NCI-H1417 treated with DMSO at 0.1 percent for 48 hours (cell line): ENCODE measurements at places on chromosomes 2 and 18.
A peak's percentile ranks its signal among the peaks of the same experiment; 100 is the strongest.

DNA sequence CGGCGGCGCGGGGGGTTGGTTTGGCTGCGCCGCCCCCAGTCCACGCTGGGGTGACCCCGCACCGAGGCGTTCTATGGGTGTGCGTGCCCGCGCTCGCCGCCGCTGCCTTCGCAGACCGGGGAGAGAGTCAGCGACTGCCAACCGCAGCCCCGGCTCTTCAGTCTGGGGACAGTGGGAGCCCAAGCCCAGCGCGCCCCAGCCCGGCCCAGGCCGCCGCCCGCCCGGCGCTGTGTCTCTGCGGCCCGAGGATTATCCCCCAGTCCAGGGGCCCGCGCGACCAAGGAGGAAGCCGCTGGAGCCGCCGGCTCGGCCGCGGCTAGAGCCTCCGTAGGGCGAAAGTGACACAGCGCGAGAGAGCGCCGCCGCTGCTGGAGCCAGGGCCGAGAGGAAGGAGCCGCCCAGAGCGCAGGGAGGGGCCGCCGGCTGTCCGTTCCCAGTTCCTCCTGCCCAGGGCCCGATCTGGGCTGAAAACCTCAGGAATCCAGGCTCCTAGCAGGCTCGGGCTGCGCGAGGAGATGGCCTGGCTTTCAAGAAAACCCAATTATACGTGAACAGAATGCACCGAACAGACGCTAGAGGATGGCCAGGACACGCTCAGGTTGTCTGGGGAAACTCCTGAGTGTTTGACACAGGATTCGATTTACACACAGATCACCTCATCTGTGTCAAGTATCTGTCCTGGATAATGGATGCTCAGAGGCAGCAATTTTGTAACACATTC, 2.4 kb downstream of the CTIF start:
- DNase-seq: no peak

- no peak for DNase-seq
Observed at GRCh38 chr2:240586919-240587800, 626 bp downstream of the CAPN10 start.

- DNase-seq: no peak
Observed at GRCh38 chr2:65351948-65352595, 80.3 kb downstream of the SPRED2 start.

GRCh38 chr2:68907232-68907919, 36.2 kb upstream of the BMP10 start:
- DNase-seq: no peak

GRCh38 chr2:28543316-28544035, 47.6 kb downstream of the PLB1 start:
- no peak for DNase-seq

GRCh38 chr2:38535744-38536506, 66.8 kb downstream of the HNRNPLL start:
- peak; percentile 15 for DNase-seq

GRCh38 chr18:40874233-40874632, 1080.8 kb upstream of the PIK3C3 start:
- no peak for DNase-seq

DNA sequence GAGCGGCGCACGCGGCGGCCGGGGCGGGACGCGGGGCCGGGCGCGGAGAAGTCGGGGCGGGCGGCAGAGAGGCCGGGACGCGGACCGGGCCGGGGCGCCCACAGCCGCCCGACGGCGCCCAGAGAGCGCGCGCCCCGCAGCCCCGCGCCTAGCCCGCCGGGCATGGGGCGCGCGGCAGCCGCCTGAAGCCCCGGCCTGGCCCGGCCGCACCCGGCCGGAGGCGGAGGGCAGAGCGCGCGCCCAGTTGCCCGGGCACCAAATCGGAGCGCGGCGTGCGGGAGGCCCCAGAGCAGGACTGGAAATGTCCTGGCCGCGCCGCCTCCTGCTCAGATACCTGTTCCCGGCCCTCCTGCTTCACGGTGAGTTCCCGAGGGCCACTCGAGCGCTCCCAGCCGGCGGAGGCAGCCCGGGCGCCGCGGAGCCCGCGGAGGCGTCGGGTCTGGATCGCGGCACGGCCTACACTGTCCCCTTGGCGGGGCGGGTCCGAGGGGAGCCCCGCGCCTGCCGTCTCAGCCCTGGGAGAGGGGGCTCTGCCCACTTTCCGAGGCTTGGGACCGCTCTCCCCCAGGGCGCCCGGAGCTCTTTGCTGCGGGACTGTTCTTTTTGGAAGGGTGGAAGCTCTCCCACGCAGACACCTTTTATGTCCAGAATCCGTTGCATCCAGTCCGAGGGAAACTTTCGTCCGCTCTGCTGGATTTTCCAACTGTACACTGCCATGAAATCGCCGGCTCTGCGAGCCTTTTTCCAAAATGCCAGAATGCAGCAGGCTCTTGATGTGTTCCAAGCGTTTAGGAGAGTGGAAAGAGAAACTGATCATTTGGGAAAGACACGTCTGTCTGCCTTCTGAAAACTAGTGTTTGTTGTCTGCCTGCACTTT, 484 bp downstream of the APCDD1 start:
- DNase-seq: no peak

DNA sequence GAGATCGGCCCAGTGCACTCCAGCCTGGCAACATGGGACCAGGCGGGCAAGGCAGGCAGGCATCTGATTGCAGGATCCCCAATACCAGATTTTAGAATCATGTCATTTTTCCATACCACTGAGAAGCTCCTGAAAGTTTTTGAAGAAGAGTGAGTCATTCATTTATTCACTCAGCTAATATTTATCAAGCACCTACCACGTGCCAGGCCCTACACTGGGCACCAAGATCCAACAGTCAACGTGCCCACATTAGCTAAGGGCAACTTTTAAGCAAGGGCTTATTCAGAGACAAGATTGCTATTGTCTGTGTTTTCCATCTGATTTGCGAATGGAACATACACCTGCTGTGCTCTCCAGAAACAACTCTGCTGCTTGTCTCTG, 126.8 kb upstream of the LGALSL start:
- DNase-seq: no peak

- no peak for DNase-seq
Observed at GRCh38 chr2:157837851-157838441, 38.2 kb downstream of the ACVR1 start.

DNA sequence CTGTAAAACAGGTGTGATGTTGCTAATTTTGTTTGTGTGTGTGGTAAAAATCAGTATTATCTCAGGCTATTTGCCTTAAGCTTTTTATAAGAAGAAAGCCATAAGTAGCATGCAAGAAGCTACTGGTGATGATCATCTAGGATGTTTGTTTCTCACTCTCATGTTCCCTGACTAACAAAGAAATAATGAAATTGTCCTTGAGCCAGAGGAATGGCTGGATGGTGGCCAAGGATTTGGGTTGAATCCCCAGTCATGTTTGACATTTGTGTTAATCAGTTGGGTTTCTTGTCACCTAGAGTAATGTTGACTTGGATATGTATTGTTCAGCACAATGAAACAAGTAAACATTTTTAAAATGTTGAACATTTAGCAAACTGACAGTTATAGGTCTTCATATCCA, 496.8 kb upstream of the ZEB2 start:
- DNase-seq: no peak

DNA sequence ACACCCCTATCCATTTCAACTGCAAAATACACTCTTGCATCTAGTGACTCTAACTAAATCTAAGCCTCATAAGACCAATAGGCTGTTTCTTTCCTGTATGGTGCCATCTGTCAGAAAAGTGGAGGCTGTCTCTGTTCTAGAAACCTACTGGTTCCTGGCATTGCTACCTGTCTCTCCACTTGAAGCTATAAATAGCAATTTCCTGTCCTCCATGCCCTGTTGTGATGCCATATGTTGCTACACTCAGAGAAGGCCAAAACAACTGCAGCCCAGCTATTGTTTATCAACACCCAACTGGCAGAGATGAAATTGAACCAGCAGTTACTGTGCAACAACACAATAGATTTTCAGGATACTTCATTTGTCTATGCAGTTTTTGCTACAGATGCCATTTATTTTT, 1355.1 kb upstream of the SLC39A10 start:
- DNase-seq: no peak

- DNase-seq: no peak
Observed at GRCh38 chr18:62332431-62332830, 7.3 kb downstream of the TNFRSF11A start.

GRCh38 chr2:2743164-2743571, 412.1 kb upstream of the MYT1L start:
- no peak for DNase-seq

- no peak for DNase-seq
Observed at GRCh38 chr2:191910518-191910917, 63.6 kb upstream of the CAVIN2 start.

DNA sequence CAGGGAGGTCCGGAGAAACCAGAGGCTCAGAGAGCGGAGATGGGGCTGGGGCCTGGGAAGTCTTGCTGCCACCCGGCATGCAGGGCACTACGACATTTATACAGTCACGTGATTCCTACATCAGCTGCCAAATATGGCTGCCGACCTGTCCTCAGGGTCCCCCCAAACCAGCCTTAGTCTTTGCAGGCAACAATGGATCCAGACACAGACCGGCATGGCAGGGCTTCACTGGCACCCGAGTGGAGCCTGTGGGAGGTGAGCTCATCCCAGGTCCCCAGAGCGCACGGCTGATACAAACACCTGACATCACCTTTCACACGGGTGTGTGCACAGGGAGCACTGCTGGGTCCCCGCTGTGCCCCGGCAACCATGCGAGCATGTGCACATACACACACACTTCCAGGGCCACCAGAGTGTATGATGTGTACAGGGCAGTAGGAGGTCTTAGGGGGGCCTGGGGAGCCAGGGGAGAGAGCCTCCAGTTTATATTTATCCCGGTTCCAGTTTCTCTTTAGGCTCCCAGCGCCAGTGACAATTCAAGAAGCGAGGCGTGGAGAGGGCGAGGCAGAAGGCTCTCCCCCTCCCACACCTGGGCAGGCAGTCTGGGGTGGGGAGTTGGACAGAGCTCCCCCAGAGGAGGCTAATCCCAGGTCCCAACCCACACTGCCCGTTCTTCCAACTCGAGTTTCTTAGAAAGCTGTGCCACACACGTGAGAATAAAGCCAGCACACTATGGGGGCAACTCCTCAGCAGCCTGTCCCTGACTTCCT, 2.7 kb downstream of the SEMA4C start:
- DNase-seq: no peak

- no peak for DNase-seq
Observed at GRCh38 chr2:236858661-236859060, 227.0 kb upstream of the COPS8 start.
